ENCODE measurements at places on chromosomes 6 and 20.
A peak's percentile ranks its signal among the peaks of the same experiment; 100 is the strongest.

GRCh38 chr20:3430376-3431069 lies 23.1 kb upstream of the DNAAF9 start:
- no peak for DNase-seq

DNA sequence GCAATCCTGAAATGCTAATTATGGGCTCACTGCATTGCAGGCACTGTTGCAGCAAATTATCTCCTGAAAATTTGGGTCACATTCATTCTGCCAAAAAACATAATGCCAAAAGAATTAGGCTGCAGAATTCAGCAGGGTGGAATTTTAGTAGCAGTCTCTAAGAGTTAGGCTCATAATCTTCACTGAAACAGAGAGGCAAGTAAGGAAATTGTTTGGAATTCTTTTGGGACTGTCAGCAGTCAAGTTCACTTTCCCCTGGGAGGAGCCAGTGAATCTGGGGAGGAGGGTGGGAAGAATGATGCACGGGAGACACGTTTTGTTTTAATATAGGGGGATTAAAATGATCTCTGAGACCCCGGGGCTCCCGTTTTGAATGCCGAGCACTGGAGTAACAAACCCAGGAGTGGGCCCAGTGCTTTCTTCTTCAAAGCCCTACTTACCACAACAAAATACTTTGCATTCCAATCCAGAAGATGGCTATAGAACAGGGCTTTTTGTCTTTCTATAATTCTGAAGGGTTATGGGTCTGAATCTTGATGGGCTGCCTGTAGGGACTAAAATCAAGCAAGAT lies 44.7 kb downstream of the SOBP start:
- DNase-seq = no peak

DNA sequence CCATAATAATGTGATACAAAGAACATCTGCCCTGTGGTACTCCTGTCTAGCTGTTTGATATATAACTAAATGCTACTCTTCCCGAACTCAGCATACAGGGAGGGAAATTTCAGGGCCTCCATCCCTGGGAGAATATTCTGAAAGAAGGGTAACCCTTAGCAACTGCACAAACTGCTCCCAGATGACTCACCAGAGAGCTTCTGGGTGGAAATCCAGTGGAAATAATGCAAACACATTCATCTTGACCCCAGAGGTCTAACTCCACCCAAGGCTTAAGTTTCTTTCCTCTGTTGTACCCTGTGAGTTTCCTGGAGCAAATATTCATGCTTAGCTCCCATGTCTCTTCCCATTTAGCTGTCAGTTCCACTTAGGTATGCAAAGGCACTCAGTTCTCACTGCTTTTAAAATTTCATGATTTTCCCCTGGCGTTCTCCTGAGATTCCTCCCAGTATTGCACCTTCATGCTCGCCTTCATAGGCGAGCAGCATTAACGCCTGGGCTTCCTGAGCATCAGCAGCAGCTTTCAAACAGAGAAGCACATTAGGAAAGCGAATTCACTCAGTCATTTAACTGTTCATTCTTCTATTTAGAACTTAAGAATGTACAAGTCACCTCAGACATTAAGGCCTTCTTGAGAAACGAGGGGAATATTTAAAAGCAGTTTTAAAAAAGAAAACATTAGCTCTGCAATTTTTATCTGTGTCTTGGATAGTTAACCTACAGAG lies 43.8 kb upstream of the LAMA4 start:
- DNase-seq = no peak

GRCh38 chr20:63361519-63362435 lies 628 bp upstream of the CHRNA4 start:
- DNase-seq = peak; percentile 79

GRCh38 chr20:35866418-35867202 lies 87.7 kb downstream of the SCAND1 start:
- DNase-seq = no peak

DNA sequence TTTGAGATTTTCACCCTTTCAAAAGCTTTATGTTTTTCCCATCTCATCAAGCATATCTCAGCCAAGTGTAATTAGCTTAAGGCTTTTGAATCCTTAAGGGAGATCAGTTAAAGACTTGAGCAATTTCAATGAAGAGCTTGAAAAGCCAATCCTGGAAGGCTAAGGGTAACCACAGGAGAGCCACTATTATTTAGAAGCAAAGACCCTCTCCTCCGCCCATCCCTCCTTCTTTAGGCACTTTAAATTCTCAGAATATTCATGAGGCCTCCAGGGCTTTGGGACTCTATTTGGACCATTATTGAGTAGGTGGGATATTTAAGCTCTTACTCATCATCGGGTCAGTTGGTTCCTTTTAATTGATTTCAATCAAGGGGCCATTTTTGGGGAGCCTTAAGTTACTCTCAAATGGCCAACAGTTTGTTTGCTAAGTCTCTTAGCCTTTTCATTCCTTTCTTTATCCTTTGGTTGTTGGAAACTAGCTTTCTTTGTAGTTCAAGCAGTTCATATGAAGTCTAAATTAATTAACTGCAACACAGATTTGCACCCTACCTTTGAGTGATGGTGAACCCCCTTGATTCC lies 567.2 kb downstream of the KIF16B start:
- DNase-seq = peak; percentile 33

DNA sequence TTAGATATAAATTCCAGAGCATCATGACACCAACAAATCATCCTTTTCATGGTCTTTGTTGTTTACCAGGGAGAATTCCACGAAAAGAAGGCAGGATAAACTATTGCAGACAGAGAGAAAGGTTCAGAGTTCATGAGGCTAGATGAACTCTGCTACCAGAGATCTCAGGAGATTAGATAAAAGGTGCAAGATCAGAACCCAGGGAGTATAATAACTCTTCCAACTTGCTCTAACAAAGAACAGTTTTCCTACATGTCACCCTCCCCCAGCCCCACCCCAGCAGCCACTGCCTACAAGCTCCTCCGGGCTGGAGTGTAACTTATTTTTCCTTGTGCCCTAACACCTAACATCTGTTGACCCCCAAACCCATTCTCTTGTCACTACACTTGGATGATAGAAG lies 13.9 kb upstream of the CITED2 start:
- no peak for DNase-seq

DNA sequence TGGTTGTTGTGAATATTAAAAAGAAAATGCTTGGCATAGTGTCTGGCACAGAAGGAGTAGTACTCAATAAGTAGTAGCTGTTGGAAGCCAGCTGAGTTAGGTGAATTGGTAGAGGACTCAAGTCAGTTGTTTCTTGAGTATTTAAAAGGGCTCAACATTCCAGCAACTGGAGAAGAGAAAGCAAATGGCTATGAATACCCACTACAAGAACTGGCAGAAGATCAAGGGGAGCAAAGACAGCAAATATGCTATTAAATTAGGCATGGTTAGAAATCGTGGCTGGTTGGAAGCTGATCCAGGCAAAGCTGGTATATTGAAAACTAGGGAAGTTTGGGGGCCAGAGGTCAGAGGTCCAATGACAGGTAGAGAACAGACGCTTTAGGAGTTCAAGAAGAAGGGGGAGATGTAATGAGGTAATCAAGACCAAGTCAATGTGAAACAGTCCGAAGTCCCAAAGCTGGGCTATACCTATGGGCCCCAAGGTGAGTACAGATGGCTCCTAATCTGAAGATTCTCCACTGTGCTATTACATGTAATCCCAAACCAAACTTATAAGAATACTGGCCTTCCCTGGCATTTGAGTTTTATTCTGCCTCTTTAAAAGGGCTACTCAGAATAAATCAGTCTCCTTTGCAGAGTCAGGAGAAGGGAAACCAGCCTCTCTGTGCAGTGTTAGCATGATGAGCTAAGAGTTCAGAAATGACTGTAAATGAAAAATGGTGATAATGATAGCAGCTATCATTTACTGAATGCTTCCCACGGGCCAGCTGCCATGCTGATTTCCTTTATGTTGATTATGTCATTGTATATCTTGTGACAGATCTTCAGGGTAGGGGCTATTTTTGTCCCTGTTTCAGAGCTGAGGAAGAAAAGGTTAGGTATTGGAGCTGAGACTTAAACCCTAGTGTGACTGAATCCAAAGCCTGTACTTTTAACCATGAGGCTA lies 122.3 kb downstream of the ANKS1A start:
- no peak for DNase-seq

DNA sequence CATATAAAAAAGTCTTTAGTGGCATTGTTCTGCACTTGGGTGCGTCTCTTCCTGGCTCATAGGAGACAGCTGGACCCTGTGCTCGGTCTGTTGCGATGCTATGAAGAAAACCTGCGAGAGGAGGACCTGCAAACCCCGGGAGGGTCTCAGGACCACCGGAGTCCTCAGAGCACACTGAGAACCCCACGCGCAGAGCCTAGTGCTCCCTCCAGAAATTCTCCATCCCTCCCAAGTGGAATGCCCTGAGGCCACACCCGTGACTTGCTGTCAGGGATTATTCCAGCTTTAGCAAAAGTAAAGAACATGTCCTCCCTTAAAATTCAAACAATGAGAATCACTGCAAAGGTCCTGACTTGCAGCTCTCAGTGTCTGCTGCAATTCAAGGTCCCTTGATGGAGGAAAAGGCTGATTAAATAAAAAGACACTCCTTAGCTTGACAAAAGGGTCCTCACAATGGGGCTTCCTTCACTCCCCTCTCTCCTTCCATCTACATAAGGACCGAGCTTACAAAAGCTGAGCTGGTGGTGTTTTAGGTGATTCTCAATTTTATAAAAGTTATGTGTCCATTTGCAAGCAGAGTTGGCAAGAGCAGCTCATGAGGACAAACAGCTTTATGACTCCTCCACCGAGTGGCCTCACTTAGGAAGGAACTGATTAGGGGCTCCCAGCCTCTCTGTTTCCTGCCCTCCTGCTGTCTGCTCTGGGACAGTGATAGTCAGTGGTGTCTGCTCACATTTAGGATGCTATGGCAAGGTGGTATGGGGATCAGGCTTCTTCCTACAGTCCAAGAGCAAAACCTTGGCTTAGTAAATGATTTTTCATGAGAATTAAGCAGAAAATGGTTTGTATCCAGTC lies 97.0 kb downstream of the RAMACL start:
- DNase-seq = no peak

DNA sequence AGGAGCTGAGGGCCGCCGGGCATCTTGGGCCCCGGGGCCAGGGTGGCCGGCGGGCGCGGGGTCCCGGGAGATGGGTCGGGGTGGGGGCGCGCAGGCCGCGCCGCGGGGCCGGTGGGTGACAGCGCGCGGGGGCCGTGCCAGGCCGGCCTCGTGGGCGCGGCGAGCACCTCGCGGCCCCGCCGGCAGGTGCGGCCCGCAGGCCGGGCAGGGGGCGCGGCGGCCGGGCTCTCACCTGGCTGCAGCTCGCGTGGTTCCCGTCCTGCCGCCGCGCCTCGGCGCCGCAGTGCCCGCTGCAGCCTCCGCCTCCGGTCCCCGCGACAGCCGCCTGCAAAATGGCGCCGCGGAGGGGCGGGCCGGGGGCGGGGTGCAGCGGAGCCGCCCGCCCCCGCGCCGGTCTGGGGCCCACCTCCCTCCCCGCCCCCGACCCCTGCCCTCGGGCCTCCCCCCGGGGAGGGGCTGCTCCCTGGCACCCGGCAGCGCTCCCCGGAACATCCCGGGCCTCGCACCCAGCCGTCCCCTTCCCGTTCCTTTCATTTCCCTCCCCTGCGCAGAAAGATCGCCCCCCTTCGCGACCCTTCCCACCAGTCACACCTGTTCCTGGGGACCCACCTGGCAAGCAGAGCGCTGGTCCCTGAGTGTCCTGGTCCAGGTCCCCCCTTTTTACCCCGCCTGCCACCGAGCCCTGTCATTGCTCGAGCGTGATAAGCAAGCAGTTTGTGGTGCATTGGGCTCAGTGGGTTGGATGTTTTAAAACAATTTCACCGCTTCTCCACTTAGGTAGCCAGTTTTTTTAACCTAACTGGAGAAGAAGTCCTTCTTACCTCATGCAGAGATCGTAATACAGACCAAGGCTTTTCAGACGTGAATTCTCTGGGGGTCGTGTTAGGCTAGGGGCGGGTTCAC lies at the start of gene SLC23A2:
SLC23A2 (minus strand) TSS at position 337 of the 903 bp plus-strand sequence. CDS start 68,948 bp downstream, outside the sequence.
- peak; percentile 69 for DNase-seq

- no peak for DNase-seq
These were observed 27.3 kb upstream of the FOXA2 start for GRCh38 chr20:22611636-22612035.

GRCh38 chr20:4415281-4415680 lies 306.4 kb upstream of the PRND start:
- no peak for DNase-seq
